Pulmonary artery endothelial cell (primary cell): ENCODE measurements at places on chromosomes 4 and X. TPM values are rescaled to one million over a fixed set of nuclear protein-coding genes. Genes with fewer than 3 reads are reported as not detected.

DNA sequence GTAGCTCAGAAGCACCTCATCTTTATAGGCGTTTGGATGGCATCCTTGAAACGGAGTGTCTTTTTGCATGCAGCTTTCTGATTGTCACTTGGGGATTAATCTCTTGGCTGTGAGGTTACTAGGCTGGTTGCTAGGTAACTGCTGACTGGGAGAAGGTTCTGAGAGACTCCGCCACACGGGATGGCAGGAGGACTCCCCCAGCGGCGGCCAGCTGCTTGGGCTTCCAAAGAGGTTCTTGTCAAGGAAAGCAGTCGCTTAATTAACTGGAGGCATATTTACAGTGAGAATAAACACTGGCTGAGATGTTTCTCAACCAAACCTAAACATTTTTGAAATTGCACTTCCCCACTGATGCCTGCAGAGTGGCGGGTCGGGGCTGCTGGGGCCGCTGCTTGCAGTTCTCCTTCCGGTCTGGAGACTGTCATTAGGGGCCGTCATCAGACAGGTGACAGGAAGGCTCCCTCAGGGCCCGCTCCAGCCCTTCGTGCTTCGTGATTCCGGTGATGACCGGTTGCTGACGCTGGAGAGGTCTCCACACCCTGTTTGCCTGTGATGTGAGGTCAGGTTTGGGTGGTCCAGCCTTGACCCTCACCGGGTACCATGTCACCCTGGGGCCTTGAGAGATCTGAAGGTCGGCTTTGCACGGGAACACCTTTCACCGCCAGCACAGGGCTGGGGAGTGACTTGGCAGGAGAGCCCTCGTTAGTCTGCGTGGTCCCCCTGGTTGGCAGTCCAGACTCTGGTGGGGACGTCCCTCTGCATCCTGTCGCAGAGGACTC is 9.1 kb downstream of the NSG1 start:
- no peak for DNase-seq

- DNase-seq = no peak
These were observed 15.2 kb upstream of the FAM47A start for GRCh38 chrX:34147345-34147744.

BEND2 gene
- not detected in 2 replicates for total RNA-seq

GRCh38 chrX:79080141-79080540 is 64.3 kb upstream of the GPR174 start:
- DNase-seq = no peak

- DNase-seq = no peak
These were observed 27.1 kb downstream of the CFAP299 start for GRCh38 chr4:80362578-80363181.

GRCh38 chrX:11666164-11666563 is 444 bp upstream of the ARHGAP6 start:
- DNase-seq = no peak

- DNase-seq = no peak
These were observed 34.6 kb downstream of the WDR1 start for GRCh38 chr4:10082047-10082446.

MAGEA8 gene
- total RNA-seq = not detected in 2 replicates

DNA sequence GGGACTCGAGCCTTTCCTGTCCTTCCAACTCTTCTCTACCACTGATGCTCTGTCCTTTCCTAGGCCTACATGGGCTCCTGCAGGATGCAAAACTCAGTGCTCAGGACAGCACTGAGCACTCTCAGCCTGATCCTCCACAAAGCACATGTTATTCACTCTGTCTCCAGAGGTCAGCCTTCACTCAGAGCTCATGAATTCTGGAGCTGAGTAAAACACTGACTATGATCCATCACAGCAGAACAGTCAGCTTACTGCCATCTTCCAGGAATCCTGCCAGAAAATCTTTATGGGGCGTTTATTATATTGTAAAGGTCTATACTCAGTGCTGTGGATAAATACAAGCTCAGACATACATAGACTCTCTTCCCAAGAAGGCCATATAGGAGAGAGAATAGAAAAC is 121.5 kb upstream of the CPEB2 start:
- DNase-seq = no peak

ATXN3L gene
- total RNA-seq = not detected in 2 replicates

STARD8 gene
- 10.3 and 12.3 TPM in 2 replicates for total RNA-seq

SLC10A4 gene
- total RNA-seq = 0.11 TPM in 1 of 2 replicates, not detected in the other

DNA sequence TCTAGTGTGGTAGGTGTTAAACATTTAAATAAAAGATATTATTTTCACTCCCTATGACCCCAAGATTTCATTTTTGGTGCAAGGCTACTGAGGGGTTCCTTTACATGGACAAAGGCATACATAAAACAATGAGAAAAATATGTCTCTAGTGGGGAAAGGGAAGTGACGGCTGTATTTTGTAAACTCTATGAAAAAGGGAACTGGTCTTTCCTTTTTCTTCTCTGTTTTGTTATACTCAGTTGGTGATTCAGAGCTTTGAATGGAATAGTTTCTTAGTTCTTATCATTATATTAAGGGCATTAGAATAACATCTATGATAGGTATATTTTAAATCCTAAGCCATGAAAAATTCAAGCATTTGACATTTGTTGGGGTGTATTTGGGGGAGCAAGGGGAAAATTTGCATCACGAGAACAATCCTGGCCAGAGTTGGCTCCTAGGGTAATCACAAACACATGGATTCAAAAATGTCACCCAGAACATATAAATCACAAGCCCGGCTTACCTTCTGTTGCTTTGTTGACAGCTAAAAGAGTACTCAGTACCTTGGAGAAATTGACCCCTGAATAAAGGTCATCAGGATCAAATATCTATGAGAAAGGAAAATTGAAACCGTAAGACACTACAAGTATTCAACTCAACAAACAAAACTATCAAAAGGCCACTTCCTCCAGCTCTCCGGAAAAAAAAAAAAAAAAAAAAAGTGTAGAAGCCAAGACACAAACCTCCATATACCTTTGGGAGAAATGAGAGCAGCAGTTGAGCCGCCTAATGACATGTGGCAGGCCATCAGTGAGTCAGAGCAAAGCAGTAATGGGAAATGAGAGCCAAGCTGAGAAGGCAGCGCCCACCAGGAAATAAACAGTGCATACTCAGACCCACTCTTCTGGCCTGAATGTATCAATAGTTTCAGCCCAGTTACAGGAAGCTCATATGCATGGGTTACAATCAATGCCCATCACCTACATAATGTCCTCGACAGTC is 33.4 kb downstream of the ARHGEF6 start:
- no peak for DNase-seq

GRCh38 chr4:143189528-143189927 is 4.8 kb downstream of the USP38 start:
- no peak for DNase-seq

DUX4 gene
- not detected in 2 replicates for total RNA-seq

DNA sequence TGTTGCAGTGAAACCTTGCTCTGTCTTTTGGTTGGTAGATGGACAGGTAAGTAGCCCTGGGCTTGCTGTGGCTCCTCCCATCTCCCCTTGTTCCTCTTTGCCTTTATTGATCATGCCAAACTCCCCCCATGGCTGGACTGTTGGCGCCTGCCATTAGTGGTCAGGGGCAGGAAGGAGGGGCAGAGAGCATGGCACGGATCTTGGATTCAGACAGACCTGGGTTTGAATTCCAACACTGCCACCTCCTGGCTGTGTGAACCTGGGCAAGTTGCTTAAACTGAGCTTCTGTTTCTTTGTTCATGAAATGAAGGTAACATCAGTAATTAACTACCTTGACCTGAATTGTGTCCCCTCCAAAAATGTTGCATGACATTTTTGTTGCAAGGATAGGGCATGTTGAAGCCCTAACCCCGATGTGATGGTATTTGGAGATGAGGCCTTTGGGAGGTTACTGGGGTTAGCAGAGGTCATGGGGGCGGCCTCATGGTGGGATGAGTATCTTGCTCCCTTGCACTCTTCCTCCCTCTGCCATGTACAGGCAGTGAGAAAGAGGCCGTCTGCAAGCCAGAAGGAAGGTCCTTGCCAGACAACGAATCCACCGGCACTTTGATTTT is 6.0 kb downstream of the SLC2A9 start:
- DNase-seq = peak; percentile 43

- DNase-seq = no peak
These were observed 151.2 kb upstream of the KLF3 start for GRCh38 chr4:38512840-38513239.

GRCh38 chrX:68186552-68187262 is 246.6 kb downstream of the OPHN1 start:
- DNase-seq = no peak

GRCh38 chrX:18574591-18574990 is 97.3 kb downstream of the RS1 start:
- peak; percentile 48 for DNase-seq

- peak; percentile 43 for DNase-seq
These were observed 233.9 kb upstream of the MAB21L2 start for GRCh38 chr4:150348079-150348478.

- DNase-seq = no peak
These were observed 104.2 kb upstream of the HPGD start for GRCh38 chr4:174626342-174627008.

GRCh38 chrX:123773258-123773988 is 40.6 kb upstream of the THOC2 start:
- DNase-seq = no peak

GRCh38 chr4:10893395-10893794 is 208.8 kb upstream of the CLNK start:
- DNase-seq = no peak

ADGRG4 gene
- not detected in 2 replicates for total RNA-seq

DNA sequence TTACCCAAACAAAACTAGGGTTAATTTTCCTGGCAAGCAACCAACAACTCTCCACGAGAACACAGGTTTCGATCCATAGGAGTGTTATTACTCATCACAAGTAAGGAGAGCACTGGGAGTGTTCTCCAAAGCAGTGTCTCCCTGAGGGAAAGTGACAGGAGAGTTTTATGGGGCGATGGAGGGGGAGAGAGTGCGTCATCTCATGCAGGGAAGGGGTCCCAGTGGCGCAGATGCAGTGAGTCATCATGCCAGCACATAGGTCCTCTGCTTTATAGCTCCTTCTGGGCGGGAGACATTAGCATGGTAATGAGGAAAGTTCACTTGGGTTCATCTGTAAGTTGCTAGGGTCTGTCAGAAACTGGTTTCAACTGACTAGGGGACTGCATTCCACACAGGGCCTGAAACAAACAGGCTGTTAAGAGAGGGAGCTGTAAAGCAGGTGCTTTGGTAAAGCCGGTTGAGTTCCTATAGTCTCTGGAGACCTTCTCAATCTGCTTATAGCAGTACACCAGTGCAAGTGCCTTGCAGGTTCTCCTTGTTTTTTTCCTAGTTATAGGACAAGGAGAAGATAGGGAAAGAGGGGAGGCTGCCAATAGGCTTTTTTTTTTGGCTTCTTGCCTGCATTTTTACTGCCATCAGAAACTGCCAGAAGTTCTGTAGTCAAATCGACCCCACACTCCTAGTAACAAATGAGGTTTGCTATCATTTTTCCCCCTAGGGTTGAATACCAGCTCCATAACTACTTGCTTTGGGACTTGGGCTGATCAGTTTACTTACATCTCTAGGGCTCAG is 12.8 kb upstream of the BOD1L1 start:
- no peak for DNase-seq

FSTL5 gene
- under 0.01 TPM in 1 of 2 replicates, not detected in the other for total RNA-seq

DNA sequence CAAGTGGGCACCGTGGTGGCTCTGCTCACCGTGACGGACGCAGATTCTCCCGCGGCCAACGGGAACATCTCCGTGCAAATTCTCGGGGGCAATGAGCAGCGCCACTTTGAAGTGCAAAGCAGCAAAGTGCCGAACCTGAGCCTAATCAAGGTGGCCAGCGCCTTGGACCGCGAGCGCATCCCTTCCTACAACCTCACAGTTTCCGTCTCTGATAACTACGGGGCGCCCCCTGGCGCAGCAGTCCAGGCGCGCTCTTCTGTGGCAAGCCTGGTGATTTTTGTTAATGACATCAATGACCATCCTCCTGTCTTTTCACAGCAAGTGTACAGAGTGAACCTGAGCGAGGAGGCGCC is 2.7 kb downstream of the FAT4 start:
- no peak for DNase-seq

GRCh38 chrX:103847174-103847870 is 15.3 kb upstream of the RAB9B start:
- no peak for DNase-seq

- no peak for DNase-seq
These were observed 824.0 kb downstream of the STIM2 start for GRCh38 chr4:27684610-27685011.

GRCh38 chr4:56914336-56914735 is 6.6 kb downstream of the REST start:
- no peak for DNase-seq

- DNase-seq = no peak
These were observed 583.7 kb downstream of the TRIML1 start for GRCh38 chr4:188722911-188723310.

GRCh38 chr4:26701786-26702227 is 117.9 kb downstream of the TBC1D19 start:
- no peak for DNase-seq

DNA sequence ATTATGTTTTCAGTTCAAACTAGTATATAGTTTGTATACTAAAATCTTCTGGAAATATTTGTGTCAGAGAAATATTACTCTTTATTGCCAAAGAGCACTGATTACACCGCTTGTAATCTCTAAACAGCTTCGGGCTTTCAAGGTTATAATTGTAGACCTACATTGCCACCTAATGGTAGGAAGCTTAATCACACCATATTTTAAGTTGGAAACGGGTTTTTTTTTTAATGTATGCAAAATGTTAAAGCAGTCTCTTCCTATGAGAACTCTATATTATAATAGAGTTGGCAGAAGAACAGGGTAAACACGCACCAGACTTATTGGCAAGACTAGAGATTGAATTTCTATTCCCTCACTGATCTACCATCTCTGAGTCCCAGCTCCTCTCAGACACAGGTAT is 19.5 kb upstream of the NFXL1 start:
- no peak for DNase-seq

DNA sequence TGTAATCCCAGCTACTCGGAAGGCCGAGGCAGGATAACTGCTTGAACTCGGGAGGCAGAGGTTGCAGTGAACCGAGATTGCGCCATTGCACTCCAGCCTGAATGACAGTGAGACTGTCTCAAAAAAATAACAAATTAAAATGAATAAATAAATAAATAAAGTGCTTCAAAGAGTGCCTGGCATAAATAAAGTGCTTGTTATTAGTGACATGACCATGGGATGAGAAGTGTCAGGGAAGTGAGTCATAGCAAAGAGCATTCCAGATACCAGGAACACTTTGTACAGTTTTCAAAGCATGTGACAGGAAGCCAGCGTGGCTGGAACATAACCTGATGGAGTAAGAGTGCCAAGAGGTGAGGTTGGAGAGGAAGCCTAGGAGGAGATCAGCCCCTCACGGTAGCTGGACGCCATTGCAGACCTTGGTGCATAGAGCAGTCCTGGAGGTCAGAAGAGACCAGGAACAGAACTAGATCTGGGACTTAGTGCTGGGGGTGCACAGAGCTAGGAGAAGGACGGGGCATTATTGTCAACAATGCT is 6.0 kb upstream of the WDR13 start:
- DNase-seq = peak; percentile 84
